ENCODE measurements at places on chromosomes 4 and X.

DNA sequence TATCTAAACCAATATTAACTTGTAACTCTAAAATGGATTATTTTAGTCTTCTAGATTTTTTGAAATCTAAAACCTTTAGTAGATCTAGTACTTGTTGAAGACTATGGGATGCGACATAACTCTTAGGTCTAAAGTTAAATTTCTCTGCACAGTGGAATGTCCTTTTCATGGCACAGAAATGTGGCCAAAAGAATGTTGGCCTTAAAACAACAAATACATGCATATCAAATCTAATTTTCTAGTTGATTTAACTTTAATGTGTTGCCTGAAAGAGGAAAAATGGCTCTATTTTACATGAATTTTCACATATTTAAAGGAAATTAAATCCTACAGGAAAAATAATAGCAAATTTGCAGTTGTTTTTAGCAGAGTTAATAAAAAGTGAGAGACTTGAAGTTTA is 30.3 kb downstream of the NFKB1 start:
- no peak for DNase-seq

GRCh38 chr4:162366146-162366545 is 202.3 kb upstream of the FSTL5 start:
- DNase-seq, result no peak

DNA sequence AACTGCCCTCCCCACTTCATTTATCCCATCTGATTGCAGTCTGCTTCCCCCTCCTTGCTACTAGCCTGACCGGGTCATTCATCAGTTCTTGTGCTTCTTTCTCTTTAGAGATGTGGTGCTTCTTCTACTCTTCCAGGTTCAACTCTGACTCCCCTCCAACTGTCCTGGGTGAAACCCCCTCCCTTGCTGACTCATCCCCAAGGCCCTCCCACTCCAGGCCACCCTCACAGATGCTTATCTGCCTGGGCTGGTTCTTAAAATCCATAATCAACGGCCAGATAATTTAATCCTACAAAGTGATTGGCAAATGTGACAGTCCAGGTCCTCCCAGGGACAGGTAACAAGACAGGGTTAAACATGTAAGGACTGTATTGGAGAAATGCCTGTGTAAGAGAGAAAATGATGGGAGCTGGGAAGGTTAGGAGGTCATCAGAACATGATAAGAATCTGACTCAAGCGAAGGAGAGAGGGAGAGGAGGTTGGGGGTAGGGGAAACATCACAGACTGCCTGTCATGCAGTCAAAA is 182.8 kb upstream of the C1QTNF7 start:
- no peak for DNase-seq

- no peak for DNase-seq
Observed at GRCh38 chrX:67674741-67675140, 130.9 kb downstream of the AR start.

GRCh38 chrX:37455381-37455780 is 106.2 kb downstream of the PRRG1 start:
- DNase-seq, result no peak

- no peak for DNase-seq
Observed at GRCh38 chr4:23278845-23279244, 586.1 kb downstream of the GBA3 start.

All from CD4-positive, alpha-beta T cell treated with Interleukin-6 at 100 ng/mL for 8 hours (primary cell).